Uterine smooth muscle cell (primary cell): ENCODE measurements at places on chromosomes 12 and 14. TPM values are rescaled to one million over a fixed set of nuclear protein-coding genes. Genes with fewer than 3 reads are reported as not detected.

ZNF268 gene
- total RNA-seq: 28.4 and 29.1 TPM in 2 replicates

OSBPL8 gene
- total RNA-seq: 86.7 and 127 TPM in 2 replicates

SAMD15 gene
- total RNA-seq: 2.2 and 3.0 TPM in 2 replicates

FGF23 gene
- not detected in 2 replicates for total RNA-seq

FBLN5 gene
- total RNA-seq: 25.0 and 47.2 TPM in 2 replicates

TAS2R30 gene
- total RNA-seq: 6.5 and 9.1 TPM in 2 replicates

CD69 gene
- 0.11 TPM in 1 of 2 replicates, not detected in the other for total RNA-seq

CPM gene
- 7.9 and 27.4 TPM in 2 replicates for total RNA-seq

EML5 gene
- 0.11 and 0.50 TPM in 2 replicates for total RNA-seq

SLC38A4 gene
- total RNA-seq: 0.11 and 0.25 TPM in 2 replicates

SERPINA10 gene
- under 0.01 TPM in 1 of 2 replicates, not detected in the other for total RNA-seq

VASH1 gene
- 2.8 and 6.4 TPM in 2 replicates for total RNA-seq

DHH gene
- 0.12 TPM in 1 of 2 replicates, not detected in the other for total RNA-seq

RFX4 gene
- total RNA-seq: not detected in 2 replicates

ACVRL1 gene
- total RNA-seq: 9.8 and 12.5 TPM in 2 replicates

EVL gene
- total RNA-seq: 14.5 and 26.2 TPM in 2 replicates

KRT6B gene
- under 0.01 TPM in 1 of 2 replicates, not detected in the other for total RNA-seq

CLEC4A gene
- 0.33 and 0.50 TPM in 2 replicates for total RNA-seq

VDR gene
- total RNA-seq: 2.7 and 9.2 TPM in 2 replicates

PHETA1 gene
- total RNA-seq: 7.7 and 9.0 TPM in 2 replicates

JDP2 gene
- 41.3 and 127 TPM in 2 replicates for total RNA-seq

HOXC10 gene
- total RNA-seq: not detected in 2 replicates

RNFT2 gene
- total RNA-seq: 5.4 and 5.9 TPM in 2 replicates

DAO gene
- total RNA-seq: under 0.01 TPM in 1 of 2 replicates, not detected in the other

PRKD1 gene
- total RNA-seq: 8.3 and 10.7 TPM in 2 replicates

PLA2G1B gene
- total RNA-seq: not detected in 2 replicates
